NB4 (cell line): ENCODE measurements at places on chromosomes 2 and 18.

DNA sequence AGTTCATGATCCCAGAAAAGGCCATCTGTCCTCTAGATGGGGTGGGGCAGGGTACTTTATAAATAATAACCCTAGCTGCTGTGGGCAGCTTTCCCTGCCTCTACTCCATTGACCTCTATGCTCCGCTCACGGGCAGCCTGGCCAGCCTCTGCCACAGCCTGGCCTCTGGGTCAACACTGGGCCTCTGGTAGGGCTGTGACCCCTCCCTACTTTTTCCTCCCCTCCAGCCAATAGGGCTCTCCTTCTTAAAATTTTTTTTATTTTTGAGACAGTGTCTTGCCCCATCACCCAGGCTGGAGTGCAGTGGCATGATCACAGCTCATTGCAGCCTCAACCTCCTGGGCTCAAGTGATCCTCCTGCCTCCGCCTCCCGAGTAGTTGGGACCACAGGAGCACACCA is 4.1 kb upstream of the GAREM2 start:
- DNase-seq: no peak

- DNase-seq: no peak
Observed at GRCh38 chr18:32803568-32803967, 30.7 kb upstream of the KLHL14 start.

GRCh38 chr2:25566094-25566493 is 107.3 kb downstream of the DTNB start:
- no peak for DNase-seq

DNA sequence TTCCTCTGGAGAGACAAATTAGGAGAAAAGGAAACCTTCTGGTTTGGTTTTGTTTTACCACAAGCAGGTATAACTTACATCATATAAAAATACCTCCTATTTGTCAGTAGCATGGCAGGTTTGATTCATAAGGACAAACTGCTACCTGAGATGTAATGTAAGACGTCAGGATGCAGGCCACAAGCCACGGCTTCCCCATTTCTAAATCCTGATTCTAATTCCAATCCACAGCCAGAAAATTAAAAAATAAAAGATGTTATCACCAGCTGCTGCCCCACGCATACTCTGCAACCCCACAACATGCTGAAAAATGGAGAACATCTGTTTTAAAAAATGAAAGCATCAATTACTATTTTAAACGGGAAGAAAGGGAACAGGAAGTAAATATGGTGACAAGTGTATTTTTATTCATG is 197.6 kb downstream of the BCL11A start:
- peak; percentile 29 for DNase-seq

GRCh38 chr2:106115250-106115649 is 78.9 kb downstream of the UXS1 start:
- peak; percentile 94 for DNase-seq

DNA sequence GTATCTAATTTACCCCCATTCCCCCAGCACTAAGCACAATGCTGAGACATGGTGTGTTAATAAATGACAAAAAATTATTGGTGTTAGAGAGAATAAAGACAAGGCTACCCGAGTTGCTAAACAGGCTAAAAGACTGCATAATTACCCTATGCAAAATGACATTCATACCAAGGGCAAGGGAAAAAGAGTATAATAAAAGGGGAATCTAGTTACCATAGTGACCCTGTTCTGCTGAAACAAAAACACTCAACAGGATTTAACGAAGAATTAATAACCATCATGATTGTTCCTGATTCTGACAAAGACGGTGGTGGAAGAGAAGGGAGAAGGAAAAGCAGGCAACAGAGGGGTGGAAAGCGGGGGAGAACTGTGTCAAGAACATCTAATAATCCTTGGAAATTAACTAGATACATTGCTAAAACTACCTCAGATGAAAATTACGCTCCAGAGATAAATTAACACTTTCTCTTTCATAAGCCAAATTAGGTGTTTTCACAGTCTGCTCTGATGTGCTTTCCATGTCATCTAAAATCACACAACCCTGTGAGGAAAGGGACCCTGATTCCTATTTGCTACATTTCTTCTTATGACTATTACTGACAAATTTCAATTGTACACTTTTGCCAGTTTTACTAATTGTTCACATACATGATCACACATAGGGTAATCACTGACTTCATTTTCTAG is 25.5 kb downstream of the TTR start:
- no peak for DNase-seq
